Stimulated activated naive CD4-positive, alpha-beta T cell (primary cell): ENCODE measurements at places on chromosomes 7 and 10.
A peak's percentile ranks its signal among the peaks of the same experiment; 100 is the strongest.

- DNase-seq, result peak; percentile 49
Measured at GRCh38 chr7:101390901-101391301, 28.2 kb downstream of the COL26A1 start.

DNA sequence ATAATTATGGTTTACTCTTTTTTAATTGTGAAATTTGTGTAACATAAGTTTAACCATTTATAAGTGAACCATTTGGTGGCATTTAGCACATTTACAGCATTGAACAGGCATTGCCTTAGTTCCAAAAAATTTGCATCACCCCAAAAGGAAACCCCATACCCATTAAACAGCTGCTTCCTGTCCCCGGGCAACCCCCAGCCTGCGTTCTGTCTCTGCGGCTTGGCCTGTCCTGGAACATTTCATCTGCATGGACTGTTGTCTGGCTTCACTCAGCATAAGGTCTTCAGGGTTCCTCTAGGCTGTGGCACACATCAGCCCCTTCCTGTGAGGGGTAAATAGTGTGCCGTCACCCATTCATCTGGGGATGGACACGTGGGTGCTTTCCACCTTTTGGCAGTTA, 6.9 kb downstream of the RET start:
- DNase-seq, result no peak

DNA sequence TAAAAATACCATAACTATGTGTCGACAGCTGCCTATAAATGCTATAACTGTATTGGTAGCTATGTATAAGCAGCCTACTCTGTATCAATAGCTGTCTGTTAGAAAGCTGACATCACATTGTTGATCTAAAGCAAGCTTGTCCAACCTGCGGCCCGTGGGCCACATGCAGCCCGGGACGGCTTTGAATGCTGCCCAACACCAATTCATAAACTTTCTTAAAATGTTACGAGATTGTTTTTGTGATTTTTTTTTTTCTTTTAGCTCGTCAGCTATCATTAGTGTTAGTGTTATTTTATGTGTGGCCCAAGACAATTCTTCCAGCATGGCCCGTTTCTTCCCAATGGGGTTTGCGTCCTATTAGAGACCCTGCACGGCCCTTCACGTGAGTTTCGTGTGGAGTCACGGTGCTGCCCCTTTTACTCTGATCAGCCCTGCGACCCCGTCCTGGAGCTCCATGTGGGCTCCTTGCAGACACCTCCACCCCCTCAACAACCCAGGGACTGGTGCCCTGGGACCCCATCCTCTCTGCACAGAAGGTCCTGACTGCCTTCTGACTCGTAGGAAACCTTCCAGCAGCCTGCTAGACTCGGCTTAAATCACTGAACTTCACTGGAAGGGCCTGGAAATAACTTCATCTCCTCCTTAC, 4.5 kb upstream of the PRKAR1B start:
- no peak for DNase-seq

GRCh38 chr7:30214651-30215137, 69.7 kb upstream of the ZNRF2 start:
- no peak for DNase-seq

- DNase-seq, result no peak
Measured at GRCh38 chr10:67487199-67487598, 208.8 kb downstream of the CTNNA3 start.

GRCh38 chr7:55235115-55235514, 130.0 kb upstream of the LANCL2 start:
- no peak for DNase-seq

GRCh38 chr7:47515305-47515834, 66.5 kb downstream of the TNS3 start:
- DNase-seq, result no peak

DNA sequence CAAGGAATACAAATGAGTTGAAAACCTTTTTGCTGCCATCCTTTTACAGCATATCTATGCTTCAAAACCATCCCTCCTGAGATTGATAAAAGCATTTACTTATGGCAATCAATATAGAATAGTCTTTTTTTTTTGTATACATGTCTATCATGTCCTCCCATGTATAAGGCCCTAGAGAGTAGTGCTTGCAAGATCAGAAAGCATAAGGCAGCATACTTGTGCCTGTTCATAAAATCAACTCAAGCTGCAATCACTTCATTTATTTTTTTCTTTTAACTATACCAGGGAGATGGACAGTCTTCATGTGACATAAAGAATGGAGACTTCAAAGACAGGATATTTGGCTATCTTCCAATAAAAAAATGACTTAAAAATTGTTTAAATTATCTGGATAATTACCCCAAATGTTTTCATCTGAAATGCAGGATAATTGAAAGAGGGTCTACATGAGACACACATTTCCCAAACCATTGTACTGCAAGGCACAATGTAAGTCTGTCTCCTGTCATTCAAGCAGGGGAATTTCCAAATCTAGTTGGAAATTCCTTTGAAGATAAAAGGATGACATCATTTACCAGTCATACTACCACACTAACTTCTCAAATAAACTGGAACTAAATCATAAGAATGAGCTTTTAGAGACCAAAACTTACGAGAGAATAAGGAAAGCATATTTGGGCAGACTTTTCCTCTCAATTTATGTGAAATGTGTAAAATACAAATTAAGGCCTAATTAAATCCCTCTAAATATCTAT, 22.5 kb downstream of the LRRN3 start:
- DNase-seq, result no peak

- DNase-seq, result no peak
Measured at GRCh38 chr10:122490786-122491680, 29.7 kb downstream of the HTRA1 start.

DNA sequence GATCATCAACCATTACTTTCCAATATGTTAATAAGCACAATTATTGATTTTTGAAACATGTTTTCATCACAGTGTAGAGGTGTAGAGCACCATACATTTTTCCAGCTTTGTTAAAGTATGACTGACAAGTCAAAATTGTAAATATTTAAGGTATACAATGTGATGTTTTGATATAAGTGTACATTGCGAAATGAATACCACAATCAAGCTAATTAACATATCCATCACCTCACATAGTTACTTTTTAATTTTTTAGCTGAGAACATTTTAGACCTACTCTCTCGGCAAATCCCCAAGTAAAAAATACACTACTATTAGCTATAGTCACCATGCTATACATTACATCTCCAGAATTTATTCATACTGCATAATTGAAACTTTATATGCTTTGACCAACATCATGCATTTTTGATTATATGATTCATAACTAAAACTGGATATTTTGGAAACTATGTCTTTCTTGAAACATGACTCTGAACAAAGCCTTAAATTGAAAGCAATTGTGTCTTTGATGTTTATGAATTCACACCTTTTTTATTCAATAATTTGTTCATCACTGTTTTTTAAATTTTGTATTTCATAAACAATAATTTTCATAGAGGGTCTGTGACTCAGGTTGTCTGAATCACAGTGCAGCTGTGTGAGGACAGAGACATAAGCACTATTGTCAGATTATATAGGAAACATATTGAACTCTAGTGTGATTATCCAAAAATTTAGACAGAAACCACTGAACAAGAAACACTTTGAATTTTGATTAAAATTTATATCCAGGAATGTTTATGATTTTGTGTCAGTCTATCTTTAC, 486.1 kb downstream of the SEMA3D start:
- no peak for DNase-seq

DNA sequence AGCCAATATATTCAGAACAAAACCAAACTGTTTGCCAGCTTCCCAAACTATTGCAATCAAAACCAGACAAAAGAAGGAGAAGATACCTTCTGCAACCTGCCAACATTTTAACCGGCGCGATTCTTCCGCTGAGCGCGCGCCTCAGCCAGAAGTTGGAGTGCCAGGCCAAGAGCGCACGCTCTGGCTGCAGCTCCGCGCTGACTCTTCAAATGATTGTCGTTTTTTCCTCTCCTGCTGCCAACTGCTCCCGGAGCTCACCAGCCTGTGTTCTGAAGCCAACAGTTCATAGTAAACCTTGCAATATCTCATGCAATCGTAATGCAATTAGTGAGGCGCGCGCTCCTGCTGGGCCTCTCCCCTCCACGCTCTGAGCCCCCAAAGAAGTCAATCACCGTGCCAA, 259.7 kb upstream of the MGMT start:
- DNase-seq, result no peak

DNA sequence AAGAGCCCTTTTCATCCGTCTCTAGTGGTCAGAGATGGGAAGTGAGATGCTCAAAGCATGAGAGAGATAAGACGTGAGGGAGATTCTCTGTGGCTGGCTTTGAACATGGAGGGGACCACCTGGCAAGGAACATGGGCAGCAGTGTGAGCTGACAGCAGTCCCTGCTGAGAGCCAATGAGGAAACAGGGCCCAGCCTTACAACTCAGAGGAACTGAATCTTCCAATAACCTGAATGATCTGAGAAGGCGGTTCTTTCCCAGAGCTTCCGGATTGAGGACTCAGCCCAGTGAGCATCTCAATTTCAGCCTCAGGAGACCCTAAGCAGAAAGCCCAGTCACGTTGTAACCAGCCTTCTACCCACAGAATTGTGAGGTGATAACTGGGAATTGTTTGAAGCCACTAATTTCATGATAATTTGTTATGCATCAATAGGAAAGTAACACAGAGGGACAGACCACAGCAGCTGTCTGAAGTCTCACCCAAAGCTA, 33.9 kb upstream of the IKZF1 start:
- DNase-seq, result no peak

DNA sequence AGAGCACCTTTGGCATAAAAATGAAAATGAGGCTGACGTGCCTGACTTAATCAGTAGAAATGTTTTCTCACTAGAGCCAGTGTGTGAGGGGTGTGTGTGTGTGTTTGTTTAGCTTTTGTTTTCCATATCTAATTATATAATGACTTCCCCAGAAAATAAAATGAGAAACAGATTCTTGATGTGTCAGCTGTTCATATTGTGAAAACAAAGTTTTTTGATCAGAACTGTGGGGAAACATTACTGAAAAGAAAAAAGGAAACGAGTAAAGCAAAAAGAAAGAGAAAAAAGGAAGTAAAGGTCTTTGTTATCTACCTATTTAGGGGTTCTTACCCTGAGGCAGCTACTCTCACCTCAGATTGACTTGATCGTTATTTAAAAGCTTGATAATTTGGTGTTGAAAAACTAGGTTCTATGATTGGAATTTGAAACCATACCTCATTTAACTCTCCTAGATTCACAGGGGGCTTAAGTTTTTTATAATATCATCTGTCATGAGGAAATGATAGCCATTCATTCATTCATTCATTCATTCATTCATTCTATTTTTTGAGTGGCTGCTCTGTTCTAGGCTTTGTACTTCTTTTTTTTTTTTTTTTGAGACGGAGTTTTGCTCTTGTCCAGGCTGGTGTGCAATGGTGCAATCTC, 58.0 kb downstream of the CREM start:
- DNase-seq, result no peak

GRCh38 chr7:112556633-112557032, 75.8 kb downstream of the LSMEM1 start:
- DNase-seq, result no peak

GRCh38 chr10:119522747-119523426, 19.6 kb downstream of the RGS10 start:
- DNase-seq, result no peak

- DNase-seq, result no peak
Measured at GRCh38 chr7:150686030-150686631, 625 bp downstream of the GIMAP2 start.

DNA sequence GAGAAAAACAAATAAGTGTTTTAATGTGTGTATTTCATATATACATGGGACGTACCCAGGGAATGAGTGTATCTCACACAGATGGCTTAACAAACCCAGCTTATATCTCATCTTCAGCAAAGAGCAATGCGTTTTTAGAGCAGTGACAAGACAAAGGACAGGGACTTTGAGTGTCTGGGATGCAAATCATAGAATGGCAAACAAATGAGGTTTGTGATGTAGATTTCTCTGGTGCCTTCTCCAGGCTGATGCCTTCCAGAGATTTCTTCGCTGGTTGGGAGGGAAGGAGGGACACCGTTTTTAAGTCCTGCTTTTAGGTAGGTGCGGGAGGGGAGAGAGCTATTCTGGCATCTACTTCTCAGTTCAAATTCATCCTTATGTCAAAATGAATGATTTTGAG, 16.6 kb downstream of the LANCL2 start:
- DNase-seq, result no peak

GRCh38 chr7:41630741-41631140, 72.1 kb downstream of the INHBA start:
- no peak for DNase-seq

- DNase-seq, result no peak
Measured at GRCh38 chr10:72470666-72471065, 115.9 kb upstream of the DNAJB12 start.

GRCh38 chr7:74013539-74014272, 14.3 kb upstream of the ELN start:
- DNase-seq, result no peak

GRCh38 chr10:116417821-116418220, 9.8 kb upstream of the PNLIPRP3 start:
- DNase-seq, result no peak

DNA sequence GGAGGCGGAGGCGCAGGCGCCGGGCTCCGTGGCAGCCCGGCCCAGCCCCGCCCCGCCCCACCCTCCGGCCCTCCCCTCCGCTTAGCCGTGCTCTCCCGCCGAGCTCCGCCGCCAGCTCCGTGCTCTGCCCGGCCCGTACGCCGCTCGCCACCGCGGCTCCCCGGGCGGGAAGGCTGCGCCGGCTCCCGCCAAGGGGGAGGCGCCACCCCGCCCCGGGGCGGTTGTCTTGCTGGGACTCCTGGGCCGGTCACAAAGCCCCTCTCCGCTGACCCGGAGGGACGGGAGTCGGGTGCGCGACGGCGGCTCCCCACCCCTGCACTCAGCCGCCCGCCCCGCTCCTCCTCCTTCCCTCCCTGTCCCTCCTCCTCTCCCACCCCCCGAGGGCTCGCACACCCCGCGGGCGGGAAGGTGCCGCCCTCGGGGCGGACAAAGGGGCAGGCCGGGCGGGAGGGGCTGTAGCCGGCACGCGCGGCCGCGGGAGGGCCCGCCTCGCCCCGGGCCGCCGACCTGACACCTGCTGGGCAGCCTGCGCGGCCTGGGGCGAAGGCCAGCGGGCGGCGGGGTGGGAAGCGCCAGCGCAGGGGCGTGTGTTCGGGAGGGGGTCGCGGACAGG, 11.5 kb upstream of the SP8 start:
- no peak for DNase-seq

DNA sequence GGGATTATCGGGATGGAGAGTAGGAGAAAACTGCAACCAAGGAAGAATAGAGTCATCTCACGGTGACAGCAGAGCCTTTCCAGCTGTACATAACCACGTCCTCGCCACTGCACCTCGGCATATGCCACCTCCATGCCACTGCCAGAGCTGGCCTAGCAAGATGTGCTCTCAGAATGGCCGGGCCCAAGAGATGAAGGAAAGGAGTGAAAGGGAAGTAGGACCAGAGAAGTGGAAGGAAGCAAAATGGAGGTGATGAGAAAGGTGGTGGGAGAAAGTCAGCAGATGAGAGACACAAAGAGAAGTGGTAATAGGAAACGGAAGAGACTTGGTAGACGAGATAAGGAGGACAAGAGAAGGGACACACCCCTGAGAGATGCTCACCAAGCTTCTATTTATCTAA, 8.0 kb upstream of the CALU start:
- DNase-seq, result no peak

- DNase-seq, result no peak
Measured at GRCh38 chr10:60208676-60209269, 180.9 kb downstream of the ANK3 start.
